ENCODE measurements at places on chromosomes 13 and 19. TPM values are rescaled to one million over a fixed set of nuclear protein-coding genes. Genes with fewer than 3 reads are reported as not detected.

The PDX1 gene
- total RNA-seq = not detected

The TEAD2 gene
- 101 TPM for total RNA-seq

The ZFR2 gene
- 0.17 TPM for total RNA-seq

The GIPR gene
- not detected for total RNA-seq

The TEX29 gene
- total RNA-seq = 0.14 TPM

The CACNG6 gene
- 0.84 TPM for total RNA-seq

The ADGRE3 gene
- not detected for total RNA-seq

The CGB8 gene
- not detected for total RNA-seq

The FAM216B gene
- total RNA-seq = not detected

The KLK14 gene
- not detected for total RNA-seq

The GNG8 gene
- total RNA-seq = not detected
